Caki2 (cell line): ENCODE measurements at places on chromosomes 11 and 22. TPM values are rescaled to one million over a fixed set of nuclear protein-coding genes. Genes with fewer than 3 reads are reported as not detected.

GRCh38 chr11:57134284-57134683 is 47.5 kb upstream of the LRRC55 start:
- DNase-seq: no peak

Gene OR51B4
- not detected in 2 replicates for total RNA-seq

Gene NPAS4
- not detected in 2 replicates for total RNA-seq

DNA sequence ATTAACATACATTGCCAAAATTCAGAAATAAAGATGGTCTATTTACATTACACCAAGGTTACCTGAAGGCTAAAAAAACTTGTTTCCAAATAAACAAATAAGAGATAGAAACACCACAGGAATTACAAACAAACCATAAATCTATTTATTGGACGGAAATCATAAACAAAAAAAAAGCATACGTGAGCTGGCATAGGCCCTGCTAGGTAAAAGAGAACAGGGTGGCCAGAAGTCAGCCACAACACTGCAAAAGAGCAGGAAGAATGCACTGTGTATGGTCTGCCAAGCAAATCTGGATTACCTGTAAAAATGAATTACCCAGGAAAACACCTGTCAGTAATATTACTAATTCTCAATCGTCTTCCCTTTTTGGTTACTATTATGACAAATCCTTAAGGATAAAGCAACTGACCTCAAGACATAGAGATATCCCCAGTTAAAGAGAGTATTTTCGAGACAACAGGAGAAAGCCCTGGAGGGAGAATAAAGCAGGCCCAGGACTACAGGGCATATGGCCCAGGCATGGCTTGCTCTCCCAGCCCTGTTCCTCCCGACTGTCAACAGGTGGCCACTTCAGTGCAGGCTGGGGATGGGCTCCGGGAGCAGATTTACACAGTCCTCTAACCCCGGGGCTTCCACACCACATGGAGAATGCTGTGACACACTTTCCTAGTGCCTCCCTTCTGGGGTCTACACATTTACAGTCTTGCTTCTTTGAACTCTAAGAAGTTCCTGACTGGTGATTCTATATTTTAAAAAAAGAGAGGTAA is 18.0 kb downstream of the PPP2R1B start:
- DNase-seq: no peak

DNA sequence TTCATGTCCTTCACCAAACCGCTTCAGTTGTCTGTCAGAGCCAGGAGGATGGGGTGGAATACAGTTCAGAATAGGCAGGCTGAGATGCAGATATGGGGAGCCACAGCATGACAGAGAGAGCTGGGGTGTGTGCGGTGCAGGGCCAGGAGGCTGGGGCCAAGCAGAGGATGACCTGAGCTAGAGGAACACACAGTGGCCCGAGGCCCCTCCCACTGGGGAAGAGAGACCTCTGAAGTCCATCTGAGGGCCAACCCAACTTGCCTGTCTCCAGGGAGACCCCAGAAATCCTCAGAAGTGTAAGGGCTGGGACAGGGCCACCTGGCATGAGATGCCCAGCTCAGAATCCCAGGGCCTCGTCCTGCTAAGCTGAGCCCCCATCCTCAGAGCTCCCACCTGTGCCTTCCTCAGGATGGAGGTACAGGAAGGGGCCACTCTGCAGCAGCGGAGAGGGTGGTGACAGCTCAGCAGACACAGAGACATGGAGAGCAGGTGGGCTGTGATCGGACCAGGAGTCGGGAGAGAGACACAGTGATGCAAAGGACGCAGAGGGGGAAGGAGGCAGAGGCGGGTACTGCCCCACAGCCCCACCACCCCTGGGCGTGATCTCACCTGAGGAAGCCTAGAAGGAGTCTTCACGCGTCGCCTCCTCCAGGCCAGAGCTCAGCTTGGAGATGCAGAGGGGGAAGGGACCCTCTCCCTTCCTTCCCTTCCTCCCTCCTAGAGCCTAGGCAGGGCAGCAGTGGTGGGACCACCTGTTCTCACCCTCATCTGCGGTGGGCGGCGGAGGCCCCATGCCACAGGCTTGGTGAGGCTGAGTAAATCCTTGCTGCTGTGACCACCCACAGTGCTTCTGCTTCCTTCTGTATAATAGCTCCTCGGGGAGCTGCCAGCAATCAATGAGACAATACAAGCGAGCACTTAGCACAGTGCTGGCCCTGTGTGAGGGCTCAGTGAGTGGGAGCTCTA is 9.1 kb upstream of the TUB start:
- no peak for DNase-seq

- no peak for DNase-seq
Measured at GRCh38 chr11:121420398-121420797, 31.7 kb upstream of the SORL1 start.

- no peak for DNase-seq
Measured at GRCh38 chr11:117097389-117098268, 599 bp downstream of the SIK3 start.

GRCh38 chr22:38841635-38842034 is 2.2 kb downstream of the NPTXR start:
- no peak for DNase-seq

Gene TOMM22
- 124 and 162 TPM in 2 replicates for total RNA-seq

GRCh38 chr11:69431893-69432738 is 49.3 kb upstream of the LINC01488 start:
- DNase-seq: no peak

DNA sequence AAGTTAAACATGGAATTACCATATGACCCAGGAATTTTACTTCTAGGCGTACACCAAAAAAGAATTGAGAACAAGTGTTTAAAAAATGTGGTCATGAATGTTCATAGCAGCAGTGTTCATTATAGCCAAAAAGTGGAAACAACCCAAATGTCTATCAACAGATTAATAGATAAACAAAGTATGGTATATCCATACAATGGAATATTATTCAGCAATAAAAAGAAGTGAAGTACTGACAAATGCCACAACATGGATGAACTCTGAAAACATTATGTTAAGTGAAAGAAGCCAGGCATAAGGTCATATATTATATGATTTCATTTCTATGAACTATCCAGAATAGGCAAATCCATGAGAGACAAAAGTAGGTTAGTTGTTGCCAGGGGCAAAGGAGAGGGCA is 141.7 kb upstream of the NAV2 start:
- DNase-seq: no peak

GRCh38 chr22:46727813-46728364 is 10.2 kb downstream of the CERK start:
- no peak for DNase-seq

DNA sequence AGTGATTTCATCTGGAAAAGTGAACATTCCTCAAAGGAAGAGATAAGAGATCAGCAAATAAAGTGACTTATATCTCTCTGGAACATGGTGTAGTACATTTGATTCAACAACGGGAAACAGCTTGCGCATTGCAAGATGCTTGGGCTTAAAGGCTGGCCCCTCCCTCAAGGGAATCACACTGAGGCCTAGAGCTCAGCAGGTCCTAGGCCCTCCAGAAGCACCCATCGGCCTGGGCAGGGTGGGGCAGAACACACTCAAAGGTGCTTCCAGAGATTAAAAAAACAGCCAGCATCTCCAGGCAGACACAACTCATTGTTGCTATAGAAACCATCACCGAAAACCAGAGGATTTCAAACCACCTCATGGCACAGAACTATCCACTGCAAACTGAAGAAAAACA is 69.0 kb upstream of the ARFGAP3 start:
- DNase-seq: no peak

GRCh38 chr11:117221775-117222517 is 9.9 kb downstream of the PCSK7 start:
- DNase-seq: no peak

Gene ELFN2
- total RNA-seq: 10.2 and 12.9 TPM in 2 replicates

DNA sequence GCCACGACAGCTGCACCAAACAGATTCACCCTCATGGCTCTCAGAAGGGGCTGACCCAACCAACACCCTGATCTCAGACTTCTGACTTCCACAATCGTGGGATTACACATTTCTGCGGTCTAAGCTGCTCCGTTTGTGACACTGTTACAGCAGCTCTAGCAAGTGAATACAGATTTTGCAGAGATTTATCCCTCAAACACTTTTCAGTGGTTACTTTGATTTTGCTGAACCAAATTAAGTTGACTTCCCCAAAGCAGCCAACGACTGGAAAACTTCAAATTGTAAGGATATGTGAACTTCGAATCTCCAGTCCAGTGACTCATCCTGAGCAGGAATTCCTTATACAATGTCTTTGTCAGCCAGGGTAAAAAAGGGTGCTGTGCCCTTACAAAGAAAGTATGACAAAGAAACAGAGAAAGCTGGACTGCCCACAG is 14.8 kb upstream of the INCENP start:
- DNase-seq: no peak

Gene MICALL1
- 12.5 and 25.7 TPM in 2 replicates for total RNA-seq

DNA sequence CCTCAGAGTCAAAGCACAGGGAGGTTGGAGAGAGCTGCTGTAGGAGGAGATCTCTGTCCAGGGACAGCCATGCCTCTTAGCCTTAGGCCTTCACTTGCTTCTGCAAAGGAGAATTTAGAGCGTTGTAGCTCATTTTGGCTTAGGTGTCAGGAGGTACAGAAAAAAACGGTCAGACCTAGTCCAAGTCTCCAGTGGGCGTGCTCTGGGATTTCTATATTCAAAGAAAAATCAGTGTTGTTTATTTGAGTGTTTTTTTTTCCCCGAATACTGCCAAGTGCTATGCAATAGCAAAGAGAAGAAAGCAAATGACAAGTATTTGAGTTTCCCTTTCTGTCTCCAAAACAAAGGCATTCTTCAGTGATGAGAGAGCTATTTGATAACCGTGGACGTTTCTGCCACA is 22.7 kb upstream of the OPCML start:
- no peak for DNase-seq

GRCh38 chr11:34959770-34960169 is 43.4 kb downstream of the PDHX start:
- no peak for DNase-seq

Gene HBG1
- total RNA-seq: not detected in 2 replicates

Gene SCGB1C1
- total RNA-seq: not detected in 2 replicates

DNA sequence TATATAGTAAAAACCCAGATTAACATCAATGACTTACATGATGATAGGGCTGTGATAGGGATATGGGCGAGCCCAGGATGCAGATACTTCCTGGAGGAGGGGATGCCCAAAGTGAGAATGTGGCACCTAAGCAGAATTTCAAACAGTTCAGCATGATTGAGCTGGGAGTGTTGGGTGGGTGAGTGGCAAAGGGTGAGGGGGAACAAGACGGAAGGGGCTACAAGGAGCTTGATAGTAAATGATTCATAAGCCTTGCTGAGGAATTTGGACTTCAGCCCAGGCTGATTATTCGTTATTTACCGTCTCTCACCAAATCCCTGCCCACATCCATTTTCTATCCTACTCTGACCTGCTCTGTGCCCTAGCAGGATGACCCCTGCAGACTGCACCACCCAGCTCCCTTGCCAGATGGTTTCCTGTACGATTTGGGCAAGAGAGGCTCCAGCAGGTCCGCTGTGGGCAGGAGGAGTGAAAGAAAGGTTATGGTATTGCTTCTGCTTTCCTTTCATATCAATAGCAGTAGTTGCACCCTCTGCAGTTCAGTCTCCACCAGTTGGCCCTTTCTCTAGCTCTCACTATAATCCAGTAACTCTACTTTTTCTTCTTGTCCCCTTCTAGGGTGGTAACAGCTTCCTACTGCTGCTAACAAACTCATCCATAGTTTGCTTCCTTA is 30.3 kb upstream of the SIK2 start:
- DNase-seq: peak; percentile 18
